ENCODE measurements at places on chromosomes 4 and X. TPM values are rescaled to one million over a fixed set of nuclear protein-coding genes. Genes with fewer than 3 reads are reported as not detected.

MEPE gene
- not detected for total RNA-seq

- DNase-seq: no peak
- H3K36me3 ChIP-seq: no peaks in the 10 kb centered on the region
- H3K4me3 ChIP-seq: no peak overlapping the region
- no peaks in the 10 kb centered on the region for H3K4me1 ChIP-seq
- H3K27ac ChIP-seq: no peak overlapping the region
Measured at GRCh38 chr4:136495076-136495475, 1037.2 kb downstream of the PCDH18 start.

DNA sequence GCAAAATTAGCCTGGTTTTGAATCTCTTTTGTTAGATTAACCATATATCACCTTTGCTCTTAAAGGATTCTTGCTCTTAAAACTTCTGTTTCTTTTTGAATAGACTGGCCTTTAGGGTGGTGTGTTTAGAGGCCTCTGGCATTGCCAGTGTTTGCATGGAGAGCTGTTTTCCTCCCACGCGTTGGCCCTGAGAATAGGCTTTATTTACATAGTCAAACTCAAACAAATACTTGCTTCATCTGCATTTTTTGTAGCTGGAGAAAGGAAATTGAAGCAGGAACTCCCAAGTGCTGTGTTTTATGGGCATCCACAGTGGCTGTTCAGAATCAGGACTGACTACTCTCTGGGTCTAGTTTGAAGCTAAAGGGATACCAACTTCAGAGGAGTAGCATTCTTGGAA, 2.7 kb downstream of the SHROOM2 start:
- no peak for DNase-seq
- H3K4me3 ChIP-seq: peak overlapping the region; percentile 56
- H3K27ac ChIP-seq: no peak overlapping the region
- H3K36me3 ChIP-seq: no peaks in the 10 kb centered on the region
- peaks cover 6% of the 10 kb centered on the region for H3K27me3 ChIP-seq

- no peak overlapping the region for H3K27ac ChIP-seq
- no peak overlapping the region for H3K4me3 ChIP-seq
- H3K4me1 ChIP-seq: no peaks in the 10 kb centered on the region
- DNase-seq: no peak
Measured at GRCh38 chrX:54994668-54995351, 822 bp upstream of the PFKFB1 start.
